ENCODE measurements at places on chromosomes 2 and 18.

DNA sequence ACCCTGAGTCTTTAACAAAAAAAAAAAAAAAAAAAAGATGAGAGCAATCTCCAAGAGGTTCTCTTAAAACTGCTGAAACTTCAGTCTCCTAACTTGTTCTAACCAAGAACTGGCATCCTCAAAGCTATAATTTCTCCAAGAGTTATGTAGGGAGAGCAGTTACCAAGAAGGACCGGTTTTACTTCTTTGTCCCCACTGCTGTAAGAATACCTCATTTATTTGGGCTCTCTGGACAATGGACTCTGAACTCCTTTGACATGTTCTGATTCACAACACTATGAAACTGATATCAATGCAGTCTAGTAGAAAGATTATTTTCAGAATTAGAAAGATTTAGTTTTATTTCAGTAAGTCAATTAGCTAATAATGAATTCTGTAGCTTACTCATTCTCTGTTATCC lies 84.5 kb upstream of the DTNB start:
- DNase-seq = no peak

DNA sequence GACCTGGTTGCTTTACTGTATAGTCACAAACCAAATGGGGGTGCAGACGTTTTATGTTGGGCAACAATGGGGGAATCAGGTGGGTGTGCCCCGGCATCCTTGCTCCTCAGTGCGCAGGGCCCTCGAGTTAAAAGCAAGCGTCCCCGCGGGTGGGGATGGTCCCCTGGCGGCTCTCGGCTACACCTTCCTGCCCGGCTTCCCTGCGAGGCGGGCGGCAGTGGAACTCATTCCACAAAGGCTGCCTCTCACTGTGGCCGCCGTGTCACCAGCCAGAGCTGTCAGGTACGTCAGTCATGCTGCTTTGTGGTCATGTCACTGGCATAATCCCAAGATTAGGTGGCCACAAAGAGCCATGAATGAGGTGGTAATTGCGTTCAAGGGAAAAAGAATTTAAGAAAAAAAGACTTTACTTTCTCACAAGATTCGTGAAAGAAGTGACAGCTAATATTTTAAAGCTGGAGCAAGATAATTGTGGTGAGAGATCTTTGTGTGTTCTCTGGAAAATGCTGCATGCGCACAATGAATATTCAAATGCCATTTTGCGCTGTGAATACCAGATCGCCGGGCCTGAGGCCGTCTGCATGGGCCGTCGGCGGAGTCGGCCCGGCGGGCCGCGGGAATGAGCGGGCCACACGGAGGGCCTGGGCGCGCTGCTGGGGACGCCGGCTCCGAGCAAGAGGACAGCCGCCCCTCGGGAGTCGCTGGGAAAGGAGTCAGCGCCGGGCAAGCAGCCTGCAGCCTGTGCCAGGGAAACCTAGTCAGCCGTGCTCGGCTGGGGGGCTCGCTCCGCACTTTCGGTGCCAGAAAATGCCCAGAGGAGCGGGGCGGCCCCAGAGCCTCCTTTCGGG lies 82.3 kb upstream of the LDLRAD4 start:
- DNase-seq = no peak

GRCh38 chr18:76882146-76882545 lies 59.8 kb downstream of the ZNF236 start:
- no peak for DNase-seq

GRCh38 chr18:36638224-36638623 lies 190.6 kb downstream of the TPGS2 start:
- no peak for DNase-seq

- no peak for DNase-seq
Measured at GRCh38 chr18:34028324-34028723, 196.4 kb downstream of the NOL4 start.

- DNase-seq = no peak
Measured at GRCh38 chr2:84894131-84894586, 11.3 kb upstream of the TMSB10 start.

GRCh38 chr2:133026536-133027177 lies 356.7 kb upstream of the LYPD1 start:
- DNase-seq = peak; percentile 19

GRCh38 chr2:72096181-72096580 lies 51.5 kb downstream of the CYP26B1 start:
- no peak for DNase-seq

DNA sequence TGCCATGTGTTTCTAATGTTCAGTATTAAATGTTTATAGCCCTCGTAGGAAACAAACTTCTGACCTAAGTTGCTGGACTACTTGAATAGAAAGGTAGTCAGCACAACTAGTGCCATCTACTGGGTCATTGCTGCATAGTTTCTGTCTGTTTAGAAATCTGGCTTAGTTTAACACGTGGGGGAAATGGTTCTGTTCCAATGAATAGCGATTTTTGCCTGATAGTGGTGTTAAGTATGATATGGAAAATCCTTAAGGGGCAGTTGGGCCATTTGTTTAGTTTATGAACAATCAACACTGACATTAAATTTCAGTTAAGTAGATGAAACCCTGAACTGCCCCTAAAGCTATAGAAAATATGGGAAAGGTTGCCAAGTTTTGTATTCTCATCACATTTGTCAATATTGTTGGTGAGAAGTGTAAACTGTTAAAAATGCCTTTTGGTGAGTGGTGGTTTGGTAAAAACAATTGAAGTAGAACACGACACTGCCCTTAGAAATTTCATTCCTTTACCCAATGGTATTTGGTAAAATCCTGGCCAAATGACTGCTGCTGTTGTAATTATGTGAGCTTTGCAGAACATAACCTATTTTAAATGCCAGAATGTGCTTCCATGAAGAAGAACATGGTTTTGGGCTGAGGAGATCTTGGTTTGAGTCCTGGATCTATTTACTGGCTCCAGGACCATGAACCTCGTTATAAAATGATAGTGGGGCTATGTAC lies 13.2 kb downstream of the NABP1 start:
- DNase-seq = peak; percentile 78

DNA sequence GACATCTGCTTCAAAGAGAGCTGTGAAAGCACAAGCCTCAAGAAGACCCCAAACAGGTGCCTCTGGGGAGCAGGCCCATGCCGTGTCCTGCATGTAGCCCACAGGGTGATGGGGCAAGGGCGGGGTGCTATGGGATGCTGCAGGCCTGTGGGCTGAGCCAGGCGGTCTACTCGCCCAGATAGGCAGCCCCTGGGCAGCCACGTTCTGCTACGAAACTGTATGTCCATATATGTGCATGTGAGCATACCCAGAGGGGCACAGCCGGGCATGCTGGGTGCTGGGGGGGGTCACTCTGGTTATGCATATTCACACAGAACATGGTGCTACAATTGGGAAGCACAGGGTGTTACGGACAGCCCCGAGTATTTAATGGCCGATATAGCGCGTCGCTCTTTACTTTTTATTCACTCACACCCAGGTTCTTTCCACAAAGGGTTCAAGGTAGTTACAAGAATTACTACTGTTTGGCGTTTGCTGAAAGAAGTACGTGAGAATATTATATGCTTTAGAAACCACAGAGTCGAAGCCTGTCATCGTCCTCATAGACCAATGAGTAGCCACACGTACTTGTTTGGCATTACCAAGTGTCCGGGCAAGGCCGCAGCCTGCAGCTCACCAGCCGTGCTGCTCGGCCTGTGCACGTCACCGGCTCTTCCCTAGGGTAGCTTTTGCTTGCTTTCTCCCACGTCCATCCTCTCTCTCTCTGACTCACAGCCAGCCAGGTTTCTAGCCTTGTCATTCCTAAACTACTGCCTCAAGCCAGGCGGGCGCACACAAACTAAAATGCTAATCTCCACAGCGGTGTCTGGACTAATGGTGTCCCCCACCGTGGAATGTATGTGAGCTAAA lies 14.4 kb downstream of the MTERF4 start:
- no peak for DNase-seq

DNA sequence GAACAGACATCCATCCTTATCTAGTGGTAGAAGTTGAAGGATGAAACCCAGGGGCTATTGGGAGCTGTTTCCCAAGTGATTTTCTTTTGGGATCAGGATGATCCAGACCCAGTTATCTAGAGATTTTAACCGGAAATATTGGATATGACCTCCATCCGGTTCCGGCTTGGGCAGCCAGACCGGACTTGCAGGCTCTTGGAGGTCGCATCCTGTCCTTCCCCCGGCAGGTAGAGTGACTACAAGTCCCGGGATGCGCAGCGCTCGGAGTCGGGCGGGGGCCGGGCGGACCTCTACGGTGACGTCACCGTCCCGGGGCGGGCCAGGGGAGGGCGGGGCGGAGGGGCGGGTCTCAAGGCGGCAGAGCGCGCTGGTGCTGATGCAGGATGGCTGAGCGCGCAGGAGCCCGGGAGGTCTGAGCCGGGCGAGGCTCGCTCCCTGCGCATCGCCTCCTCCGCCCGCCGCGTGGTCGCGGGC lies at the start of gene KIF5C:
KIF5C (plus strand) TSS at position 360 of the 474 bp plus-strand sequence. CDS start 391 bp downstream, outside the sequence.
- DNase-seq = peak; percentile 82

DNA sequence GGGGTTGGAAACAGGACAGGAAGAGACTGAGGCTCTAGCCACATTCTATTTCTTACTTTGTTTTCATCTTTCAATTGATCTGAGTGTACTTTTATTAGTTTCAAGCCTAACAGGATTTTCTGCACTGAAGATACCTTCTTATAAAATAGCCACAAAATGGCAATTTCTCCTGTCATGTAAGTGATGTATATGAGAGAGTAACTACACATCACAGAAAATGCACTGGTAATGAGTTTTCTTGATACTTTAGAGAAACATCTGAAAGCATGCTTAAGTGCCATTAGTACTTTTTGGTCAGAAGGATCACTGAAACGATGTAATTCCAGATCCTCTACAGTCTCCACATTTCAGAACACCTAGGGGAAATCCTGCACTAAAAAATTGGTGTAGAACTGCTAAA lies 104.8 kb downstream of the CABYR start:
- no peak for DNase-seq

DNA sequence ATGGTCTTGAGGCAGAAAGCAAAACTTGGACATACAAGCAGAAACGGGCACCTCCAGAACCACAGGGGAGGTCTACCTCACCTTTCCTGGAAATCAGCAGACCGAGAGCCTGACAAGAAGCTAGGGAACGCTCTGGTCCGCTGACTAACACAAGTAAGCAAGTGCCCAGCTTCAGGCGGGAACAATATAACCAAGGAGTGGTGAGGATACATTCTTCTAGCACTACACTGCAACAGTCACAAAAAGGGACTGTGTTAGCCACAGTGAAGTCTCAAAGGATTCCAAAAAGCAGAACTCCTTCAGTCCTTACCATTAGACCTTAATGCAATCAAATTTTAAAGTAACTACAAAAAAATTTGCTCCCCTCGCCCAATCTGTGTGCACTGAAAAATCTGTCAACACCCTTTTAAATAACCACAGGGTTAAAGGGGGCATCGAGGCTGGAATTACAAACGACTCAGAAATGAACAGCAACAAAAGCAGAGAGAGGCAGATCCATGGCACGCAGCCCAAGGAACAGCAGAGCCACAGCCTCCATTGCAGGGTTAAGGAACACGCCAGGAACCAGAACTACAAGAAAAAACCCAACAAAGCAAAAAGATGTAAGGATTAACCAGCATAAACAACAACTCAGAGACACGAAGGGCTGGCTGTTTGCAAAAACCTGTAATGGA lies 7.1 kb downstream of the THAP4 start:
- no peak for DNase-seq
